Right lobe of liver (tissue), 6 donors: ENCODE measurements at places on chromosomes 2 and 18. TPM values are rescaled to one million over a fixed set of nuclear protein-coding genes. Genes with fewer than 3 reads are reported as not detected.

DNA sequence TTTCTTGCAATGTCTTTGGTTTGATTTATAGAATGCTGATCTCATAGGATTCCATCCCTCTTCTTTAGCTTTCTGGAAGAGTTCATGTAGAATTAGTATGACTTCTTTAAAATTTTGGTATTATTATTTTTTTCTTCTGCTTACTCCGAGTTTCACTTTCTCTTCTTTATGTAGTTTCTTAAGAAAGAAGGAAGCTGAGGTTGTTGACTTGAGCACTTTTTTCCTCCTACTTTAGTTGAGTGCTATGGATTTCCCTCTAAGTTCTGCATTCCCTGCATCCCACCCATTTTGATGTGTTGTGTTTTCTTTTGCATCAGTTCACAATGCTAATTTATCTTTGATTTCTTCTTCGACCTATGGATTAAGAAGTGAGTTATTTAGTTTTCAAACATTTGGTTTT is 78.9 kb upstream of the SPRED2 start:
- no peak for DNase-seq
- peaks cover 6% of the 10 kb centered on the region for H3K4me1 ChIP-seq
- H3K4me3 ChIP-seq: no peak overlapping the region
- H3K27ac ChIP-seq: no peak overlapping the region
- no peaks in the 10 kb centered on the region for H3K36me3 ChIP-seq

Gene CCDC178
- not detected for total RNA-seq

DNA sequence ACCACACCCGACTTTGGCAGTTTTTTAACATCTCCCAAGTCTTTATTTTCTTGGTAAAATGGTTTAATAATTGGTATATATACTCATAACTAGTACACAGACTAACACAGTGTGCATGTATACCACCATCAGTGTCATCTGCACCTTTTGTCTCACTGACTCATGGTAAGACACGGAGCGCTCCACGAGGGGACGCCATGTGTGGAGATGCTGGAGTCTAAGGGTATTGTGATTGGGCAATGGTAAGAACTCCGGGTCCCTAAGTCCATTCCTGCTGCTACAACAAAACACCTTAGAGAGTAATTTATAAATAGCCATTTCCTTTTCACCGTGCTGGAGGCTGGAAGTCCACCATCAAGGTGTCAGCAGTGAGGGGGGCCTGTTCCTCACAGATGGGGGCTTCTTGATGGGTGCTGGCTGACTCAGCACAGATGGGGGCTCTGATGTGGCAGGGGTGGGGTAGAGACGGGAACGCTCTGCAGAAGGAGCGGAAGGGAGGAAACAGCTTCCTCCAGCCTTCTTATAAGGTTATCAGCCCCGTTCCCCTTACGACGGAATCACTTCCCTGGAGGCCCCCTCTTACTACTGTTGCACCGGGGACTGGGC is 42.0 kb upstream of the EDAR start:
- H3K4me1 ChIP-seq: no peaks in the 10 kb centered on the region
- peak overlapping the region; percentile 46 for H3K4me3 ChIP-seq
- H3K27ac ChIP-seq: no peak overlapping the region
- H3K27me3 ChIP-seq: no peaks in the 10 kb centered on the region

DNA sequence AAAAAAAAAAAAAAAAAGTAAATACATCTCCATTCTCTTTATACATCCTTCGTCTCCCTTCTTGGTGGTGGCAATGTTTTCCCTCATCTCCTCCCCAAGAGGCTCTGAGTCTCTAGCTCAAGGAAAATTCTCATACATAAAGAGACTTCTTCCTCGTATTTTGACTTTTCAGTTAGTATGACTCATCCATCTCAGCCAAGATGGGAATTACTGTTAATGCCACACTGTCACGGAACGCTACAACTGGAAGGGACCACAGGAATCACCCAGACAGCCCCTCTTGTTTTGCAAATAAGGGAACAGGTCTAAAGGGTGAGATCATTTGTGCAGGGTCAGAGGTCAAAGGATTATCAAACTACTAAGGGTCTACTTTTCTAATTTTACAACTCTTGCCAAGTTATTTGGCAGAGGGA is 19.5 kb downstream of the NFE2L2 start:
- H3K36me3 ChIP-seq: peaks cover 8% of the 10 kb centered on the region
- H3K27me3 ChIP-seq: no peaks in the 10 kb centered on the region
- peak overlapping the region; percentile 51 for H3K27ac ChIP-seq
- peaks cover 60% of the 10 kb centered on the region for H3K4me1 ChIP-seq
- H3K4me3 ChIP-seq: no peak overlapping the region

- no peak overlapping the region for H3K27ac ChIP-seq
- H3K4me3 ChIP-seq: no peak overlapping the region
- no peaks in the 10 kb centered on the region for H3K27me3 ChIP-seq
- no peaks in the 10 kb centered on the region for H3K36me3 ChIP-seq
- no peaks in the 10 kb centered on the region for H3K4me1 ChIP-seq
Measured at GRCh38 chr2:161357097-161357496, 48.9 kb downstream of the PSMD14 start.

- no peaks in the 10 kb centered on the region for H3K27me3 ChIP-seq
- no peaks in the 10 kb centered on the region for H3K36me3 ChIP-seq
- H3K4me1 ChIP-seq: no peaks in the 10 kb centered on the region
- no peak overlapping the region for H3K4me3 ChIP-seq
Measured at GRCh38 chr18:68121308-68121707, 593.6 kb downstream of the TMX3 start.

DNA sequence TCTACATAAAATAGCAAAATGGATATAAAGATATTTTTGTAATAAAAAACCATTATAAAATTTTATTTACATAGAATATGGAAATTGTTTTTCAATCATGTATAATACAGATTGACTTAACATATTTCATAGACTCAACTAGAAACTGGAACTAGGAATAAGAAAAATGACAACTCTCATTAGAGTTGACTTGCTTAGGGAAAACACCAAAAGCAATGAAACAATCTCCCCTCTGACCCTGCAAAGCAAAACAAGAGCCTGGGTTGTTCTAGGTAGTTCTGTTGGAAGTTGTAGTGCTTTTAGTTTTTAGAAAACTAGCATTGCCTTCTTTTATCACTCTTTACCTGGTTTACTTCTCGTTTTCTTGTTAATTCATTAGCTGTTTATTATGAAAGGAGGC is 32.2 kb upstream of the MTIF2 start:
- H3K4me1 ChIP-seq: no peaks in the 10 kb centered on the region
- no peak overlapping the region for H3K27ac ChIP-seq
- DNase-seq: no peak
- no peaks in the 10 kb centered on the region for H3K27me3 ChIP-seq
- H3K4me3 ChIP-seq: no peak overlapping the region
- H3K36me3 ChIP-seq: no peaks in the 10 kb centered on the region

- no peaks in the 10 kb centered on the region for H3K4me1 ChIP-seq
- no peak overlapping the region for H3K27ac ChIP-seq
- peaks cover 15% of the 10 kb centered on the region for H3K36me3 ChIP-seq
- H3K4me3 ChIP-seq: no peak overlapping the region
Measured at GRCh38 chr2:230797515-230798495, 66.9 kb upstream of the ITM2C start.

- peaks cover 27% of the 10 kb centered on the region for H3K36me3 ChIP-seq
- H3K27me3 ChIP-seq: no peaks in the 10 kb centered on the region
- H3K4me1 ChIP-seq: peaks cover 3% of the 10 kb centered on the region
- DNase-seq: no peak
Measured at GRCh38 chr2:127877626-127878025, 8.1 kb downstream of the AMMECR1L start.

- H3K4me3 ChIP-seq: no peak overlapping the region
- H3K36me3 ChIP-seq: no peaks in the 10 kb centered on the region
- H3K4me1 ChIP-seq: no peaks in the 10 kb centered on the region
- no peak for DNase-seq
- no peaks in the 10 kb centered on the region for H3K27me3 ChIP-seq
Measured at GRCh38 chr2:177908182-177908581, 164.4 kb downstream of the PDE11A start.

DNA sequence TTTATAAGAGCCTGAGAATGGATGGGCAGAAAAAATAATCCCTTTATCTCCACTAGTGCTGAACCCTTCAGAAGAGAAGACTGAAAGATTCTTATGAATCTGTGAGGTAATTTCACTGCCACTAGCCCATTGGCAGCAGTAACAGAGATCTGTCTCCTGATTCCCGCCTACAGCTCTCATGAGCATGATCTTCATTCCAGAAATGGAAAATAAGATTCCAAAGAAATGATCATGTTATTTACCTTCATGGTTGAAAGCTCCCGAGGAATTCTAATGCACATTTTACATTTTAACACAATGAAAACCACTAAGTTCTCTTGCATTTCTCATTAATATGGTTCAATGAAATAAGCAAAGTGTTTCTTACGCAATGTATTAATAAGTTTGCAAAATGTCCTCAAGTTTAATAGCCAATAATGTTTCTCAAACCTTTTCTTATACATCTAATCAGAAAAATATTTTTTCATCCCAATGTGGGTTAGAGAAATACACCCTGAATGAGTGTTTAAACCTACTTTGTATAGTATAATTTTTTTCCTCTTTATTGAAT is 905.6 kb downstream of the TMEM182 start:
- no peak for DNase-seq
- no peaks in the 10 kb centered on the region for H3K36me3 ChIP-seq
- no peaks in the 10 kb centered on the region for H3K4me1 ChIP-seq

Gene OSR1
- 0.10 TPM for total RNA-seq

Gene GAREM1
- total RNA-seq: 6.9 TPM

Gene SIX3
- not detected for total RNA-seq

Gene ZBTB7C
- total RNA-seq: 1.7 TPM

GRCh38 chr18:51196118-51196810 is 1.2 kb downstream of the MEX3C start:
- DNase-seq: peak; percentile 59
- no peaks in the 10 kb centered on the region for H3K36me3 ChIP-seq
- peak overlapping the region; percentile 90 for H3K27ac ChIP-seq

GRCh38 chr2:186105016-186105724 is 366.6 kb downstream of the FSIP2 start:
- no peak for DNase-seq
- H3K4me1 ChIP-seq: no peaks in the 10 kb centered on the region
- H3K27ac ChIP-seq: no peak overlapping the region

DNA sequence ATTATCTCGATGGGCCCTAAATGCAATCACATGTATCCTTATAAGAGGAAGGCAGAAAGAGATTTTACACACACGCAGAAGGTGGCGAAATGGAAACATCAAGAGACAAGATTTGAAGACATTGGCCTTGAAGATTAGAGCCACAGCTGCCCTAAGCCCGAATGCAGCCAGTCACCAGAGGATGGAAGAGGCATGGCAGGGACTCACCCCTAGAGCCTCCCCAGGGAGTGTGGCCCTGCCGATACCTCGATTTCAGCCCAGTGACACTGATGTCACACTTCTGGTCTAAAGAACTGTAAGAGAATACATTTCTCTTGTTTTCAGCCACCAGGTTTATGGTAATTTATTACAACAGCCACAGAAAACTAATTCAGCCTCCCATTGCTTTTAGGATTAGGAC is 17.4 kb downstream of the TTC39C start:
- no peak overlapping the region for H3K27ac ChIP-seq
- no peak overlapping the region for H3K4me3 ChIP-seq
- no peaks in the 10 kb centered on the region for H3K4me1 ChIP-seq
- no peaks in the 10 kb centered on the region for H3K27me3 ChIP-seq

GRCh38 chr18:36379435-36379984 is 82.0 kb downstream of the FHOD3 start:
- no peak overlapping the region for H3K4me3 ChIP-seq
- no peak for DNase-seq
- no peaks in the 10 kb centered on the region for H3K27me3 ChIP-seq
- H3K27ac ChIP-seq: no peak overlapping the region
- no peaks in the 10 kb centered on the region for H3K4me1 ChIP-seq

DNA sequence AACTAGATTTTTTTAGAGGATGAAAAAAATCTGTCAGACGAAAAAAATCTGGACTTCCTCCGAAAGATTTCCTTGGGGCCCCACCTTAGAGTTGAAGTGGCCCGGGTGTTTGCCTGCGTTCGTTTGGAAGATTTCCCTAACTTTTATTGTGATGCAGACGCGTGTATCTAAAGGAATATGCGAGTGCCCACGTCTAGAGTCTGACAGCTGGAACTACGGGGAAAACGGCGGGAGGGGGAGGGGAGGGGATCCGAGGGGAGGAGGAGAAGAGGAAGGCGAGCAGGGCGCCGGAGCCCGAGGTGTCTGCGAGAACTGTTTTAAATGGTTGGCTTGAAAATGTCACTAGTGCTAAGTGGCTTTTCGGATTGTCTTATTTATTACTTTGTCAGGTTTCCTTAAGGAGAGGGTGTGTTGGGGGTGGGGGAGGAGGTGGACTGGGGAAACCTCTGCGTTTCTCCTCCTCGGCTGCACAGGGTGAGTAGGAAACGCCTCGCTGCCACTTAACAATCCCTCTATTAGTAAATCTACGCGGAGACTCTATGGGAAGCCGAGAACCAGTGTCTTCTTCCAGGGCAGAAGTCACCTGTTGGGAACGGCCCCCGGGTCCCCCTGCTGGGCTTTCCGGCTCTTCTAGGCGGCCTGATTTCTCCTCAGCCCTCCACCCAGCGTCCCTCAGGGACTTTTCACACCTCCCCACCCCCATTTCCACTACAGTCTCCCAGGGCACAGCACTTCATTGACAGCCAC is 2.4 kb upstream of the SP9 start:
- H3K36me3 ChIP-seq: no peaks in the 10 kb centered on the region
- H3K4me3 ChIP-seq: no peak overlapping the region
- DNase-seq: no peak
- no peaks in the 10 kb centered on the region for H3K4me1 ChIP-seq
- peaks cover 28% of the 10 kb centered on the region for H3K27me3 ChIP-seq
- H3K27ac ChIP-seq: no peak overlapping the region

DNA sequence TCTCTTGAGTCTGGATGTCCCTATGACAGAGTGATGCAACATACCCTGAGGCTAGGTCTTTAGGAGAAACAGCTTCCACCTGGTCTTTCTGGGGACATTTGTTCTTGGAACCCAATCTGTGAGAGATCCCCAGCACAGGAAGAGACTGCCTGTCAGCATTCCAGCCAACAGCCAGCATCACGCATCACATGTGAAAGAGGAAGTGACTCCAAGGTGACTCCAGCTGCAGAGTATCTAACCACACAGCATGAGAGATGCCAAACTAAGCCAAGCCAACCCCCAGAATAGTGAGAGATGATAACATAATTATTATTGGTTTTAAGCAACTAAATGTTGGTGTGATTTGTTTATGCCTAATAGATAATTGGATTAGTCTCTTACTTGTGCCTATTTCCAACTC is 35.7 kb downstream of the C18orf63 start:
- no peak for DNase-seq
- H3K27ac ChIP-seq: no peak overlapping the region
- no peak overlapping the region for H3K4me3 ChIP-seq

GRCh38 chr2:45984896-45985473 is 312.2 kb upstream of the EPAS1 start:
- no peak for DNase-seq
- H3K27me3 ChIP-seq: no peaks in the 10 kb centered on the region
- no peak overlapping the region for H3K27ac ChIP-seq
- H3K4me3 ChIP-seq: no peak overlapping the region
- H3K4me1 ChIP-seq: no peaks in the 10 kb centered on the region

GRCh38 chr2:143833015-143833660 is 686.8 kb downstream of the ZEB2 start:
- H3K27me3 ChIP-seq: no peaks in the 10 kb centered on the region
- H3K27ac ChIP-seq: no peak overlapping the region
- no peaks in the 10 kb centered on the region for H3K4me1 ChIP-seq
- H3K36me3 ChIP-seq: no peaks in the 10 kb centered on the region
- no peak for DNase-seq
